GM18507 (cell line): ENCODE measurements at places on chromosomes 12 and 14.

- no peak for DNase-seq
Measured at GRCh38 chr14:73739174-73739898, 25.2 kb upstream of the PNMA1 start.

- no peak for DNase-seq
Measured at GRCh38 chr12:125458552-125459268, 393.5 kb downstream of the AACS start.

GRCh38 chr14:65186951-65187350 is 84.6 kb upstream of the MAX start:
- DNase-seq = no peak

GRCh38 chr14:20698018-20698329 is 9.4 kb downstream of the ANG start:
- no peak for DNase-seq

DNA sequence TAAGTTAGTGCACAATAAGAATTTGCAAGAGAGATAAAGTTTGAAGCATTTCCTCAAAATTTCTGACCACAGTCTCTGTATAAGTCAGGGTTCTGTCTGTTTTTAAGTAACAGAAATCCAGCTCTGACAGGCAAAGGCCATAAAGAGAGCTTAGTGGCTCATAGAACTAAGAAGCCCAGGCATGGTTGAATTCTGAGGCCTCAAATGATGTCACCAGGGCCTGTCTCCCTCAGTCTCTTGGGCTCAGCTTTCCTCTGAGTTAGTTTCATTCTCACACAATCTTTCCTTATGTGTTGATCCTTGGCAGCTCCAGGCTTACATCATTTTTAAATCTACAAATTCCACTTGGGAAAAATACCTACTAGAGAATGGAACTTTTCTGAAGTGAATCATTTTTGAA is 173.4 kb upstream of the ATP2B1 start:
- no peak for DNase-seq

DNA sequence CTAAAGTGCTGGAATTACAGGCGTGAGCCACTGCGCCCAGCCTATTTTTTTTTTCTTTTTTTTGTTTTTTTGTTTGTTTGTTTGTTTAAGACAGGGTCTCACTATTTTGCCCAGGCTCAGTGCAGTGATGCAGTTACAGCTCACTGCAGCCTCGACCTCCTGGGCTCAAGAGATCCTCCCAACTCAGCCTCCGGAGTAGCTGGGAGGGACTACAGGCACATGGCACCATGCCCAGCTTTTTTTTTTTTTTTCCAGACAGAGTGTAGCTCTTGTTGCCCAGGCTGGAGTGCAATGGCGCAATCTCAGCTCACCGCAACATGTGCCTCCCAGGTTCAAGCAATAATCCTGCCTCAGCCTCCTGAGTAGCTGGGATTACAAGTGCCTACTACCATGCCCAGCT is 5.8 kb upstream of the ITFG2 start:
- DNase-seq = no peak

DNA sequence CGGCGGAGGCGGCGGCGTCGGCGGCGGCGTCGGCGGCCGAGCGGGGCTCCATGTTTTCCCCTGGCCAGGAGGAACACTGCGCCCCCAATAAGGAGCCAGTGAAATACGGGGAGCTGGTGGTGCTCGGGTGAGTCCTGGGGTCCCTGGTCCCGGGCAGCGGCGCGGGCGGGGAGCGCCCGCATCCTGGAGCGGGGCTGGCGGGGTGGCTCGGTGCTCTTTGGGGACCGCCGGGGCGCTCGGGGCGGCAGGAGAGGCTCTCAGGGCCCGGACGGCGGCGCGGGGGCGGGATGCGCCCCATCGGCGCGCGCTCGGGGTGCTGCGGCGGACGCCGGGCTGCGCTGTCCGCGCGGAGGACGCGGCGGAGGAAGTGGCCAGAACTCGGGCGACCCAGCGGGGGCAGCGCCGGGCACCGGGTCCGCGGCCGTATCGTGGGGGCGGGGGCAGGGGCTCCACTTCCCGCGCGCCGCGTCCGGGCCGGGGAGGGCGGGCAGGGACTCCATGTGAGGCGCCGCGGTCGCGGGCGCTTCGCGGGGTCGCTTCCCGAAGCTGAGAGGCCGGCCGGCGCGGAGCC is 485 bp downstream of the PELI2 start:
- no peak for DNase-seq

DNA sequence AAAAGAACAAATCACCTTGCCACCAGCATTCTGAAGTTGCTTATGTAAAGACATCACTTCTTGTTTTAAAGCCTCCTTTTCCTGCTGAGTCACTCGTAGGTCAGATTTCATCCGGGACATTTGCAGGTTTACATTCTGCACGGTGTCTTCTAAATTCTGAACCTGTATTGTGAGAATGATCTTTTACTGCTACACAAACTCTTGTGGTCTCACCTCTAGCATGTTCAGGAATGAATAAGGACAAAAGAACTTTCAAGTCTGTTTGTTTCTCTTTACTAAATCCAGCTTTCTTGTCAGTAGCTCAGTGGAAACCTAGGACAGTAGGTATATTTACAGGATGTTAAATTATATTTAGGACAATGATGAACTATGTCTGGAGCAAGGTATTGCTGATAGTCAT is 73.5 kb upstream of the SAV1 start:
- no peak for DNase-seq

GRCh38 chr14:53103636-53104340 is 49.3 kb downstream of the DDHD1 start:
- DNase-seq = no peak

- DNase-seq = no peak
Measured at GRCh38 chr14:96077983-96078624, 38.9 kb downstream of the C14orf132 start.

DNA sequence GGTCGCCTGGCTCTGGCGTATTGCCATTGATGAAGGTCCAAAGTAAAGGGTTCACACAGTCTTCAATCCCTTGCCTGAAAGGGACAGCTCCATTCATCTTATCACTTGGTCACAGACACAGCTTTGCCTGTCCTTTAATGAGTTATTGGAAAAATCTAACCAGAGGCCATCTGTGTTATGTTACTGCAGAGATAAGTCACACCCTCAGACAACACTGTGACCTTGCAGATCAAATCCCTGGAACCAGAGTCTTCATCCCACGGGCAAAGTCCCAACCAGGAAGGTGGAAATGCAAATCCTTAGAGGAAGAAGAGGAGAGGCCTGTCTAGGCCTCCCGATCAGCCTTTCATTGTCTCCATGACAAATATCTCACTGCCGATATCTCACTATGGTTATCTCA is 68.3 kb upstream of the SCN8A start:
- no peak for DNase-seq

DNA sequence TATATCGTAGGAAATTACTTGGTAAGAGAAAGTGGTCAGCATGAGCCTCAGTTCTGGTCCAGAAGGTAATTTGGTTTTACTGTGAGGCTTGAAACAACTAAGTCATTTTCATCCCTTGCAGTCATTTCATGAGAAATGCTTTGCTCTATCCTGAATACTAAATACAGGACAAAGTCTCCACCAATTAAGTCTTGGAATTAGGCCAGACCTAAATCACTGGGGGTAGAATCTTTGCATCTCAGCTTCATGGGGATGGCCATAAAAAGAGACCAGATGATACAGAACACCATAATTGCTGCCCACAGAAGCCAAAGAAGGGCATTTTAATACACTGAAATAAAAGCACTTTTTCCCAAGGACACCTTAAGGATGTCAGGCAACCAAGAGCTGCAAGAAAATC is 277.9 kb upstream of the DCN start:
- no peak for DNase-seq

DNA sequence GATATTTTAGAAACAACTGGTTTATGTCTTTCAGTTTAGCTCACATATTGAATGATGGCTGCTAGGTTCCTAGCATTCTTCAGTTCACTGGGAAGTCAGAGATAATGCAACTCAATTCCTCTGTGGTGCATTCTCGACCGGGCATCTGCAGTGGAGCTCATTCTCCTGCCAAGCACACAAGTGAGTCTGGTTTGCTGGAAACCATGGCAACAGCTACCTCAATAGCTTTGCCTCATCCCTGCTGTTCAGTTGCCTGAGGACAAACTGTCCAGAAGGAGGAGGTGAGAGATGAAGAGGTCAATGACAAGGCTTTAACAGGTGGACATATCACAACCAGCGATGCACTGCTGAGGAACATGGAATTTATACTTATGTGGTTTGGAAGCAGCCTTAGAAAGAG is 816.9 kb downstream of the AACS start:
- DNase-seq = no peak

DNA sequence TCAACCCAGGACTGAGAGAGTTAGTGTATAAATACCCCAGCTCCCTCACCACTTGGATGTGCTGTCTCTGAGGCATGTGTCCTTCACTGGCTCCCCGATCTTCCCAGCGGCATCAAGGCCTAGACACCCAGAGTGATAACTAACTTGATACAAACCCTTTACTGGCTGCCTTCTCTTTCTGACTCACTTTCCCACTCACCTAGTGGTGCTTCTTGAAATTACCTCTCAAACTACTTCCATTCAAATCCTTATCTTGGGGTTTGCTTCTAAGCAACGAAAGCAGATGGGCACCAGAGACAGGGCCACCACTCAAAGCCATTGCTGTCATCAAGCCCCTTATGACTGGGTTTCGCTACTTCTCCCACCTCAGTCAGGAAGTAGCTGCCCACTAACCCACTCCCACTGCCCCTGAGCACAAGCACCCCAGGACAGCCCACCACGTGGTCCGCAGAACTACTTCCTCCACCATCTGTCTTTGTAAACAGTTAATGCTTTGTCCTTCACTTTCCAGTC is 17.2 kb downstream of the ZFP36L1 start:
- no peak for DNase-seq

DNA sequence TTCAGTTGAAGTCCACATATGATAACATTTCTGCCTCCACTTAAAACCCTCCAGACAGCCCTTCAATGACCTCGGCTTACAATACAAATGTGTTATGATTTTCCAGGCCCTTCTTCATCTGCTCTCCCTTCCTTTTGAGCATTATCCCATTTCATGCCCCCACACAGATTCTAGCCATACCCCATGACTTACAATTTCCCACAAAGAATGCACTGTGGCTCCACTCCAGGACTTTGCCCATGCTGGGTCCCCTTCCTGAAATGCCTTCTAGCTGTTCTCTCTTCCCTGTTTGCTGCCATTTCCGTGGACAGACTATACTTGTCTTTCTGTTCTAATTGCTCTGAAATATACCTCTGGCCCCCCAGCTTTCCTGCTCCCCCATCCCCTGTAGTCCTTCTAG is 963.2 kb downstream of the DIO2 start:
- no peak for DNase-seq

DNA sequence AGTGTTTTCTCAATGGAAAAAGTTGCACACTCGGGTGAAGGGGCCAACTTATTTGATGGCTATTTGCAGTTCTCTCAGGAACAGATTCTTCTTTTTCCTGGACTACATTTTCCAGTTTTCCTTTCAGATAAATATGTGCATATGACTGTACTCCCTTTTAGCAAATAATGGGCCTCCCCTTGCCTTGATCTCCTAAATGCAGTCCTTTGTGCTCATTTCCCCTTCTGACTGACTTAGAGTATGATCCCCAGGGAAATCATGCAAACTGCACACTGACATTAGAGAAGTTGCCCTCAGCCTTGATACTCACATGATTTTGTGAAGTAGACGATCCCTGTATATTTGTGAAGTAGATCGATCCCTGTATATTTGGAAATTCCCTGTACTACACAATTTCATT is 492.9 kb upstream of the NOVA1 start:
- DNase-seq = no peak

DNA sequence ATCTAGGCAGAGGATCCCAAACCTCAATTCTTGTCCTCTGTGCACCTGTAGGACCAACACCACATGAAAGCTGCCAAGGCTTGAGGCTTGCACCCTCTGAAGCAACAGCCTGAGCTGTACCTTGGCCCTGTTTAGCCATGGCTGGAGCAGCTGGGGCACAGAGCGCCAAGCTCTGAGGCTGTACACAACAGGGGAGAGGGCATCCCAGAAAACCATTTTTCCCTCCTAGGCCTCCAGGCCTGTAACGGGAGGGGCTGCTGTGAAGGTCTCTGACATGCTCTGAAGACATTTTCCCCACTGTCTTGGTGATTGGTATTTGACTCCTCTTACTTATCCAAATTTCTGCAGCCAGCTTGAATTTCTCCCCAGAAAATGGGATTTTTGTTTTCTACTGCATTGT is 22.4 kb upstream of the PTPRO start:
- DNase-seq = no peak

DNA sequence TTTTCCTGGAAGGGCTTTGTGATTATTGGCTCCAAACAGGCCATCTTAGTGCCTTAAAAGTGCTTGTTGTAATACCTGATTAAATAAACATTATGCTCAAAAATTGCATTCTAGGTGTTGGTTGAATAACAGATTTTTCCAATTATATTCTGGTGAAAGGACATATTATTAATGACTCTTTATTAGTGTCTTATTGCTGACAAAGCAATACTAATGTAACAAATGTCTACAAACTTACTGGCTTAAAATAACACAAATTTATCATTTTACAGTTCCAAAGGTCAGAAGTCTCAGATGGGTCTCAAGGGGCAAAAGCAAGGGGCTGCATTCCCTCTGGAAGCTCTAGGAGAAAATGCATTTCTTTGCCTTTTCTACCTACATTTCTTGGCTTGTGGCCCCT is 86.9 kb upstream of the CPM start:
- DNase-seq = no peak

- DNase-seq = no peak
Measured at GRCh38 chr12:57700317-57700716, 6.4 kb downstream of the OS9 start.

DNA sequence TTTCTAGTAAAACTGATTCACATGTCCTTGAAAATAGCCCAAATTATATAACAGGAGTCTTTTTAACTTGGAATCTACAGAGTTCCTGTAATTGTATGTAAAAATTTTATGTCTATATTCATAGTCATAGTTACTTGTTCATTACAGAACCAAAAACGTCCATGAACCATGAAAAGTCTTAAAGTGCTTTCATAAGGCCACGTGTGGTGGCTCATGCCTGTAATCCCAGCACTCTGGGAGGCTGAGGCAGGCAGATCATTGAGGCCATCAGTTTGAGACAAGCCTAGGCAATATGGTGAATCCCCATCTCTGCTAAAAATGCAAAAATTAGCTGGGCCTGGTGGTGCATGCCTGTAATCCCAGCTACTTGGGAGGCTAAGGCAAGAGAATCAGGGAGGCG is 48.4 kb downstream of the GALNT4 start:
- no peak for DNase-seq

DNA sequence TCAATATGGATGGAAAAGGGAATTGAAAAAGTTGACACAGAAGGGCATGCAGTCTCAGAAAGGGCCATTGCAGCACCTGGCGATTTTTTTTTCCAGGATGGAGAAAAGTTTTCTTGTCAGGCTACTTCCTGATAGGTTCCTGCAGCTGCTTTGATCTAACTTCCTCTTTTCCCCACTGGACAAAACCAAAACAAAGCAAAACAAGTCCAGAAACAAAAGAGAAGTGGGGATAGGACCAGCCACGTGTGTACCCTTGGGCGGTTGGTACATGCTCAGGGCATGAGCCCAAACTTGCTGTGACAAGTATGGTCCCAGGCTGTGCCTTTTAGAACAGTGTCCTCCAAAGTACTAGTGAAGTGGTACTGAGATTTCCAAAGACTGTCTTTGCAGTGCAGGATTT is 89.8 kb downstream of the CHST11 start:
- no peak for DNase-seq
